Gastrocnemius medialis (tissue), 4 donors: ENCODE measurements at places on chromosomes 16 and 17.

GRCh38 chr16:86494565-86495356 lies 15.6 kb upstream of the FOXF1 start:
- DNase-seq: no peak

- DNase-seq: no peak
These were observed 18.4 kb downstream of the EFCAB5 start for GRCh38 chr17:29959658-29960337.

DNA sequence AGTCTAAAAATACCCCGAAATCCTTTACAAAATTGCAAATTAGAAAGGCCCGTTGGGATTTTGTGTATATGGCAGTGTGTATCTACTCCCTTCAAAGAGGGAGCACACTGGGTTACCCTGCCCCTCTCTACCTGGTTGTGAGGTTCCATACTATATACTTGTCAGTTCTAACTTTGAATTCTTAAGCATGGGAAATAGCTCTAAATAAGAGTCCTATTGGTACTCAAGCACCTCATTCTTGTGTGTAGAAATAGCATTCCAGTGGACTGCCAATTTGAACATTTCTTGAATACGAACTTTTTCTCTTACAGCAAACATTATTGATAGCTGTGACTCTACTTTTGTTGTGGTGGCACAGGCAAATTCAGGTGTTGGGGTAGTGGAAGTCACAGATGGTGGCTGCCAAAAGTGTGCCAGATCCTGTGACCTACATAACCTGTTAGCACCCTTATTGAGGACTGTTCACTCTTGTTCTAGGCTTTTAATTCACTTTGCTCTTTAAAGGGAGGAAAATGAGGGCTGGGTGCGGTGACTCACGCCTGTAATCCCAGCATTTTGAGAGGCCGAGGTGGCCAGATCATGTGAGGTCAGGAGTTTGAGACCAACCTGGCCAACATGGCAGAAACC lies 16.1 kb downstream of the ESRP2 start:
- DNase-seq: no peak

- no peak for DNase-seq
These were observed 6.4 kb downstream of the DRC7 start for GRCh38 chr16:57700781-57701551.

DNA sequence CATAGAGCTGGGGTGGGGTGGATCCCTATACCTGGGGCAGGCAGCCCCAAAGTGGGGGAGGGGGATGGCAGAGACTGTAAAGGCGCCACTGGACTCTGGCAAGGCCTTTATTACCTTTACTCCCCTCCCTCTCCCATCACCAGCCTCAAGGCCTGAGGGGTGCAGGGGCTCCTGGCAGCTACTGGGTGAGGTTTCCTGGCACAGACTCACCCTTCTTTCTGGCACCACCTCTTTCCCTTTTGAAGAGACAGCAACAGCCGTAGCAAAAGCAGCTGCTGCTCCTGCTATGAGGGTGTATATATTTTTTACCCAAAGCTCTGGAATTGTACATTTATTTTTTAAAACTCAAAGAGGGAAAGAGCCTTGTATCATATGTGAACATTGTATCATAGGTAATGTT lies 17.6 kb downstream of the RAPGEFL1 start:
- DNase-seq: no peak

DNA sequence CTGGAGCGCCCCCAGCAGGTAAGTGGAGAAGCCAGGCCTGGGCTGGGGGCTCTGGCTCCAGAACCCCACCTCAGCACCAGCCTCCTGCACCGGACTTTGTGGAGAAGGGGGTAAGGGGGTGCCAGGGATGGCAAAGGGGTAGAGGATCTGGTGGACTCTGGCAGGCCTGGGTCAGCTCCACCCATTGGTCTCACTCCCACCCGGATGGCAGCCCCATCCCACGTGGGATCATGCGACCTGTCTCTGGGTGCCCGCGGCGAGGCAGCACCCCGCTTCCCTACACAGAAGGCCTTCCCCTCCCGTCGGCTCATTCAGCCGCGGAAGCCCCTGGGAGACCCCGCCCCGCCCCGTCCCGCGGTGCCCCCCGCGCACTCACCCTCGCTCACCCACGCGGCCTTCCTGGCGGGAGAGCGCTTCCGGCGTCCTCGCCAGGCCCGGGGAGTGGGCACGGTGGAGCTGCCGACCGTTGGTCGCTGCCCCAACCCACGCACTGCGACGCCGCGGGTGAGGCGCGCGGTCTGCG lies 498 bp upstream of the PLEKHG4 start:
- no peak for DNase-seq

GRCh38 chr16:76390476-76390875 lies 113.3 kb downstream of the CNTNAP4 start:
- no peak for DNase-seq

GRCh38 chr17:77521076-77521475 lies 380.3 kb downstream of the SEC14L1 start:
- DNase-seq: no peak

- no peak for DNase-seq
These were observed 18.9 kb upstream of the SPPL2C start for GRCh38 chr17:45825792-45826191.

DNA sequence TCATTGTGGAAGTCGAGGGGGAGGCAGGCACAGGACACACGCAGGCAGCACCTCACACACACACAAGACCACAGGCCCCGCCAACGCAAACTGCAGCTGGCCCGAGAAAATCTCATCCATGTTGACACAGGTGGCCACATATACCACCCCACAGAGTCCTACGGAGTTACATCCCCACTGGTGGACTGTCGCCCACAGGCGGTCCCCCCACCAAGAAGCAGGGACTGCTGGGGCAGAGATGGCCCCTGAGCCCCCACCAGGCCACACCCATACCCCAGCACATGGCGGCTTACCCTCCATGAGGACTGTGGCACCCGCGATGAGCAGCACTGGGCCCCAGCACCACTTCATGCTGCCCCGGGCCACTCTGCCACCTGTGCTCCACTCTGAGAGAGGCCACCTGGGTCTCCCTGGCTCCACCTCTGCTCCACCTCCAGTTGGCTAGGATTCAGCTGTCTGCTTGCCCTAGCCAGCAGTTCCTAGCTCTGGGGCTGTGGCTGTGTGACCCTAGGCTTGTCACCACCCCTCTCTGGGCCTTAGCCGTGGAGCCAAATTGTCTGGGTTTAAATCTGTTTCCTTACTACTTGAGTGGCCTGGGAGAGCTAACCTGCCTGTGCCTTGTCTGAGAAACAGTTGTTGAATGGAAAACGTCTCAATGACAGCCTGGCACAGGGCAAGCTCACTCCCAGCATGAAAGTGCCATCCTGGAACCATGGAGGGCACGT lies at the start of gene PRSS53:
PRSS53 (minus strand) TSS at position 485 of the 725 bp plus-strand sequence; CDS start at position 351, 134 bp downstream.
- no peak for DNase-seq

- no peak for DNase-seq
These were observed 27.6 kb downstream of the FCSK start for GRCh38 chr16:70481929-70482536.

DNA sequence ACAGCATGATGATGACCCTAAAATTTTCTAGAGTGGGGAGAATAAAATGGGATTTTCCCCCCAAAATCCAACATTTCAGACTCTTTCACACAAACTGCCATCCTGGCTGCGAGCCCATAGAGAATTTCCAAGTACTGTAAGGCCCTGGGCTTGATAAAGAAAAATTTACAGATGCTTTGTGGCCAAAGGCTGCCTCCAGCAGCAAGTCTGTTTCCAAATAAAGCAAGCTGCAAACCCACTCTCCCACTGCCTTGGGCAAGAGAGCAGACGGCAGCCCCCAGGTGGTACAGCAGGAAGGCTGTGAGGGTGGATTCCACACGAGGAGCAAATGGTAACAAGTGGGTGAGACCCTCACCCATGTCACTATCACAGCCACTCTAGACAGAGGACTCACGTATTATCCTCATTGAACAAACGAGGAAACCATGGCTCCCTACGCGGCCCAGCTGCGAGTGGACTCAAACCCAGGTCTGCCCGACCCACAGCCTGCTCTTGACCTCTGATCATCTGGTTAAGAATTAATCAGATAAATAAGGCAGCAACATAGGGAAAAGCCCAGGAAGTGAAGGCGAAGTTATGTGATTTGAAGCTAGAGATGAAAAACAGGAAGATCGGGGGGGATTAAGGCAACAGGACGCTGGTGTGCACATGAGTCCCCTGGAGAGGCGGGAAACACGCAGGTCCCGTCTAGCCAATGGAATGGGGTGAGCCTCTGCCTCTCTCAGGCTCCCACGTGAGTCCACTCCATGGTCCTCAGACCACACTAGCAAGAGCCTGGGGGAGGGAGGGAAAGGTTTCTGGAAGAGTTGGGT lies 37.4 kb downstream of the AXIN2 start:
- DNase-seq: no peak

DNA sequence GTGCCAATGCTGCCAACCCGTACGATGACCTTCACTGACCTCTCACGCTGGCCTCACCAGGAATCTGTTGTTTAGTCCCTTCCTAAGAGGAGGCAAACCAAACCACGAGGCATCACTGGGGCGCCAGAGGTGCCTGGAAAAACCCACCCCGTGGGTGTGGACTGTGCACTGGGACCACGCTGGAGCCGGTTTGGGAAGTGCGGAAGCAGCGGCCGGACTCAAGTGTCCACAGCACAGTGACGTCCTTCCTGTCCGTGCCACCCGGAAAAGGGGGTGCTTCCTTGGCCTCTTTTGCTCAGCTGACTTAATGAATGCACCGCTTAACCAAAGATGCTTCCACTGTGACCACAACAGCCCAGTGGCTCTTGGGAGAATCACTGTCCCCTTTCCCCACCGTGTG lies 9.0 kb upstream of the KIF19 start:
- no peak for DNase-seq

DNA sequence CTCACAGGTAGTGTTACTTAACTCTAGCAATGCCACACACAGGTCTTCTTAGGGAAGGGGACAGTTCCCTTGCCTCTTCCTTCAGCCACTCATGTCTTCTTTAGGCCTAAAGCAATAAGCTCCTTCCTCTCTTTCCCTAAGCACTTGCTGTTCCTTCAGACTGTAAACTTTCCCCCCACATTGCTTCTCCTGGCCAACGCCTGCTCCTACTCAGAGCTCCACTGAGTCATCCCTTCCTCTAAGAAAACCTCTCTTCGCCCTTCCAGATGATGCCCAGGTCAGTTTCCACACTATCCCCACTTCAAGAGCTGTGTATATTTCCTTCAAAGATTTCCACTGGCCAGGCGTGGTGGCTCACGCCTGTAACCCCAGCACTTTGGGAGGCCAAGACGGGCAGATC lies 12.5 kb upstream of the EPOP start:
- no peak for DNase-seq

- DNase-seq: no peak
These were observed 166.9 kb downstream of the SEC14L1 start for GRCh38 chr17:77307479-77308198.

- no peak for DNase-seq
These were observed 38.2 kb downstream of the CMTM4 start for GRCh38 chr16:66658143-66658859.

DNA sequence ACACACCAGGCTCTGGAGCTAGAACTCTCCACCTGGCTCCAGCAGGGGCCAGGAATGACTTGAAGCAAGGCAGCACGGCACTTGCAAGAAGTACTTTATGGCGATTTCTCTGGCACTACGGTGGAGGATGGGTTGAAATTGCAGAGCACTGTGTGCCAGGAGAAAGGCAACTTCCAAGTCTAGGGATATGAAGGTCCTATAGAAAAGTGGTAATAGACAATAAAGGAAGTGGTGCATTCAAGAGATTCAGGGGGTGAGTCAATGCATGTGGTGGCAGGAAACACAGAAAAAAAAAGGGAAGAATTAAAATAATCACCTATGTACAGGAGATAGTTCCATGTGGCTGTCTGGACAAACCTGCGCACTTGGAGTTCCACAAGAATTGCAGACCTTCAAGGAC lies 240.3 kb upstream of the DYNLRB2 start:
- DNase-seq: no peak

- no peak for DNase-seq
These were observed 77.2 kb downstream of the BRIP1 start for GRCh38 chr17:61786088-61786487.

- DNase-seq: no peak
These were observed 122.0 kb downstream of the BANP start for GRCh38 chr16:88073201-88073721.

DNA sequence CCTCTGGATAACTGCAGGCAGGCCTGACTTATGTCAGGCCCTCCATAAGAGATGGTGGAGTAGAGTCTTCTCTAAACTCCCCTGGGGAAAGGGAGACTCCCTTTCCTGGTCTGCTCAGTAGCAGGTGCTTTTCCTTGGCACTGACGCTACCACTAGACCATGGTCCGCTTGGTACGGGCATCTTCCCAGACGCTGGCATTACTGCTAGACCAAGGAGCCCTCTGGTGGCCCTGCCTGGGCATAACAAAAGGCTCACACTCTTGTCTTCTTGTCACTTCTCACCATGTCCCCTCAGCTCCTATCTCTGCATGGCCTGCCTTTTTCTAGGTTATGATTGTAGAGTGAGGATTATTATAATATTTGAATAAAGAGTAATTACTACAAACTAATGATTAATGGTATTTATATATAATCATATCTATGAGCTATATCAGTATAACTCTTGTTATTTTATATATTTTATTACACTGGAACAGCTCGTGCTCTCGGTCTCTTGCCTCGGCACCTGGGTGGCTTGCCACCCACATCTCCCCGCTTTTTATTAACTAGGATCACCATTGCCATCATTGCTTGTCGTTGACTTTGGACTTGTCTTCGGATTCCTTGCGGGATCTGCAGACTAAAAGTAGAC lies 59.8 kb upstream of the ARL4D start:
- DNase-seq: peak; percentile 52

DNA sequence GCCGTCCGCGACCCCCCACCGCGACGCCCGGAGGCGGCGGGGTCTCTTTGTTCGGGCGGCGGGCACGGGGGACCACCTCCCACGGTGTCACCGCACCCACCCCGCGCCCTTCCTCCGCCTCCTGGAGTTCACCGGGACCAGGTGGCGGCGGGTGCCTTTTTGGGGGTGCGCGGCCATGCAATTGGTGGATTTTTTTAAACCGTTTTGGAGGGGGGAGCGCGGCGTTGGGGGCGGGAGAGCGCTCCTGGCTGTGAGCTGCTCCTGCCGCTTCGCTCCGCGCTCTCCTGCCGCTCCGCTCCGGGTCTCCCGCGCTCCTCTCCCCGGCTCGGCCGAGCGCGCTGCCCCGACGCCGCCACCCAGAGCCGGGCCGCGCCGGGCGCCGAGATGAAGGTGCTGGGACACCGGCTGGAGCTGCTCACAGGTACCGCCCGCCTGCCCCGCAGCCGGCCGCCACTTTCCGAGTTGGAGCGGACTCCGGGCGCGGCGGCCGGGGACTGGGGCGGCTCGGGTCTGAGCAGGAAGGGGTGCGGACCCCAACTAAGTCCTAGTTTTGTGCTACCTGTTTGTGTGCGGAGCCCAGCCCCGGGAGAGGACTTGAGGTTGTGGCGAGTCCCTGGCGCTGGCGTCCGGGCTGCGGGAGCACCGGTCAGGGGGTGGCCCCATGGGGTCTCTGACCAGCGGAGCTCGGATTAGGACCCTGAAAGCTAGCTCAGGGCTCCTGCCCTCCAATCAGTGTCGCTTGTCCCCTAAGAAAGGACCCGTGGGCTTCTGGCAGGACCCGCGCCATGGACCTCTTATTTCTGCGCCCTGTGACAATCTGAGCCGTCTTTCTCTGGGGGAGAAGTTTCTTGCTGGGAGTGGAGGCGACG lies 35.7 kb upstream of the NDRG4 start:
- no peak for DNase-seq

- DNase-seq: no peak
These were observed 204.6 kb downstream of the SLC39A11 start for GRCh38 chr17:72887917-72888316.

GRCh38 chr16:2476345-2476720 lies 1.4 kb downstream of the TBC1D24 start:
- DNase-seq: no peak

GRCh38 chr16:2529061-2529931 lies 1.9 kb downstream of the CEMP1 start:
- no peak for DNase-seq

GRCh38 chr17:27573971-27574525 lies 56.9 kb upstream of the LGALS9 start:
- DNase-seq: peak; percentile 55

GRCh38 chr16:75965504-75966374 lies 239.4 kb upstream of the CPHXL start:
- no peak for DNase-seq
